Activated gamma-delta T cell (primary cell): ENCODE measurements at places on chromosomes 7 and 10.
A peak's percentile ranks its signal among the peaks of the same experiment; 100 is the strongest.

GRCh38 chr7:7178081-7178480 lies 4.3 kb upstream of the C1GALT1 start:
- DNase-seq: no peak

- DNase-seq: no peak
These were observed 249.8 kb upstream of the AKR1E2 start for GRCh38 chr10:4576206-4576605.

- peak; percentile 48 for DNase-seq
These were observed 11.3 kb upstream of the KAZALD1 start for GRCh38 chr10:101050208-101051069.

GRCh38 chr10:132984801-132985545 lies 42.6 kb upstream of the CFAP46 start:
- no peak for DNase-seq

GRCh38 chr10:9018195-9019173 lies 964.0 kb downstream of the GATA3 start:
- DNase-seq: no peak

DNA sequence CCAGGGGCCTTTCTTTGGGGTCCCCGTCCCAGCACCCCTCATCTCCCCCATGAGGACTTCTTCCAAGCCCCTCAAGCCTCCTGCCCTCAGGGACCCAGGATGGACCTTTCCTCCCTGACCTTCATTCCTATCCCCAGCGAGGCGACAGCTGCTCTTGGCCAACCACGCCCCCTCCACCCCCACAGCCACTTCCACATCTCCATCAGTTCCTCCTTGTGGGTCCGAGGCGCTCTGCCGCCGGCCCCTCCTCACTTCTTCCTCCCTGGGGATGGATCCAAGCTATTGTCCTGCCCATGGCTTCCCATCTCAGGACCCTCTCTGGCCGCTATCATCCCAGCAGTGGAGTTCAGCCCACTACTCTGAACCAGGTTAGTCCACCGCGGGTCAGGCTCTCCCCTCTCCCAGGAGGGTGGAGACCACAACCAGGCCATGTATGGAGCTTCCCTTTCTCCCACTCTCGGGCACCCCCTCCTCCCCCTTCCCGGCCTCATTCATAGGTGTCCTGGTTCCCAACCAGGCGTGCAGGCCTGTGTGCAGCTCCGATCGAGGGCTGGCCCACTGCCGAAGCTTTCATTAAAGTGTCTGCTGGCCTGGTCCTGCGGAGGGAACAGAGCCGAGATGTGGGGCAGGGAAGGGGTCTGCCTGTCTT lies 1.7 kb upstream of the SH2B2 start:
- DNase-seq: no peak

DNA sequence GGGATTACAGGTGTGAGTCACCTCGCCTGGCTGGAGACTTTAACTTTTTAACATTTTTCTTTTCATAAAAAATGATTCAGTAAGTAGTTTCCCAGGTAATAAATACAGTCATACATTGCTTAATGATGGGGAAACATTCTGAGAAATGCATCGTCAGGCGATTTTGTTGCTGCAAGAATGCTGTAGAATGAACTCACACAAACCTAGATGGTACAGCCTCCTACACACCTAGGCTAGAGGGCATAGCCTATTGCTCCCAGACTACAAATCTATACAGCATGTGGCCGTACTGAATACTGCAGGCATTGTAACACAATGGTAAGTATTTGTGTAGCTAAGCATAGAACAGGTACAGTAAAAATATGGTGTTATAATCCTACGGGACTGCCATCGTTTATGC lies 108.5 kb upstream of the SFMBT2 start:
- DNase-seq: no peak

DNA sequence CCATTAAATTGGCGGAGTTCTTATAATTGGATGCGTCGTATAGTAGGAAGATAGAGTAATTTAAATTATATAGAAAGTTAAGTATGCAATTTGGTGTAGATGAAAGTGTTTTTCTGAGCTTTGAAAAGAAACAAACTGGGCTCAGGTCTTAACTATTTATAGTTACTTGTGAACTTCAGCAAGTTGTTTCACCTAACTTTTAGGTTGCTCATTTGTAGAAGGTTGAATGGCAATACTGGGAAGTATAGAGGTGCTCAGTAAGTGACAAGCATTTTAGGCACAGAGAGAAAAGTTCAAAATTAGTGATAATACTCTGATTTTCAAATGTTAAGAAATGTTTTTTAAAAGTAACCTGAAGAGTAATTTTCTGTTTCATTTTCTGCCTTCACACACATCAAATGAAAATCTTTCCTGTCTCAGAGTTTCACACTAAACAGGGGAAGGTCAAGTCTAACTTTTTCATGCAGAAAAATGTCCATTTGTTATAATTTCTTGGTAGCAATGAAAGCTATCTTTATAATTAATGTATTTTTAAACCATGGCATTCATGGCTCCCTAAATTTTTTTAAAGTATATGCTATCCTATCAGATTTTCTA lies 146.5 kb downstream of the PHF14 start:
- no peak for DNase-seq

DNA sequence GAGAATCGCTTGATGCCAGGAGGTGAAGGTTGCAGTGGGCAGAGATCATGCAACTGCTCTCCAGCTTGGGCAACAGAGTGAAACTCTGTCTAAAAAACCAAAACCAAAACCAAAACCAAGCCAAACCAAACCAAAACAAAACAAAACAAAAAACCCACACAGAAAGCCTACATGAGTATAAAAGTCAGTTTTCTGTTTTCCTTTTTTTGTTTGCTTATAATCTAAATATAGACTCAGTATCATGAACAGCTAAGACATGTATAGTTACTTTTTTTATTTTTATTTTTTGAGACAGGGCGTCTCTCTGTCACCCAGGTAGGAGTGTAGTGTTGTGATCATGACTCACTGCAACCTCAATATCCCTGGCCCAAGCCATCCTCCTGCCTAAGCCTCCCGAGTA lies 16.8 kb upstream of the MTPN start:
- no peak for DNase-seq

- DNase-seq: no peak
These were observed 93.4 kb downstream of the RNF216 start for GRCh38 chr7:5687936-5688630.

GRCh38 chr7:85620936-85621685 lies 434.3 kb upstream of the SEMA3D start:
- no peak for DNase-seq

DNA sequence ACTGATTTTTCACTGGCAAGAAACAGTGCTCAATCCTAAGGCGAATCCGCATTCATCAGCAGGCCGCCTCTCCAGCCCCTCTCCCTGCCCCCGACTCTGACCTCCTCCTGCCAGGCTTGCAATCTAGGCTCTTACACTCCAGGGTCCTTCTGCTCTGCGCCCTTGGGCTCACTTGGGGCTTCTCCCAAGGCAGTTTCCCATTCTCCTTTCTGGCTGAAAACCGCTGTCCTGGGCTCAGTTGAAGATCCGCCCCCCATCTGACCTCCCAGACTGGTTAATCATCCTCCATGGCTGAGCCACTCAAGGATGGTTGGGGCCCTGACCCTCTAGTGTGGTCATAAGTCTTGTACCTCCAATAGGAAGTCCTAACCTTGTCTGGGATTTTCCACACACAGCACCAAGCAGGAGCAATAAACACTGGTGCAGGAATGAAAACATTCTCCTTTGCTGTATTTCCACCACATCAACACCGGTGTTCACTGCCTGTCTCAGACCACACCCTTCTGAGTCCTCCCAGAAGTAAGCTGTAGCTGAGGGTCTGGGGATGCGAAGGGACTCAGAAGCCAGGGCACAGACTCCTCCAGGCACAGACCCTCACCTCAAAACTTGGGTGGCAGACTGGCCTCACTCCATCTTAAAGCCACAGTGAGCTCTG lies 42.4 kb downstream of the TNS3 start:
- no peak for DNase-seq

- DNase-seq: no peak
These were observed 52.7 kb downstream of the TASOR2 start for GRCh38 chr10:5737352-5737751.

DNA sequence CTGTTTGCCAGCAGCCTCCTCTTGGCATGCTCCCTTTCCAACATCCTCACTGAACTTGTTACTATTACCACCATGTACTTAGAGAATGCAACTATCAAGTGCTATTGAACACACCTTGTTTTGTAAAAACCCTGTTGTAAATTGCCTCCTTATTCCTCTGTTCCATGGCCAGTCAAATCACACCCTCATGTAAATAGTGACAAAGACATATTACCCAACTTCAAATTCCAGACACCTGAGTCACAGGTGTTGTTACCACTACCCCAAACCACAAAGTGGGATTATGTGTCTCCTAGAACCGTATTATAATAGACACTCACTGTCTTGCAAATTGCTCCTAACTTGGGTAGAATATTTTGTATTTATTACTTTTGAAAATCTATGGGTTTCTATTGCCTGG lies 263.2 kb upstream of the C7orf33 start:
- DNase-seq: no peak
